ENCODE measurements at places on chromosomes 5 and 9.

- DNase-seq: no peak
Measured at GRCh38 chr5:39415201-39415600, 9.6 kb downstream of the DAB2 start.

- DNase-seq: no peak
Measured at GRCh38 chr9:77843076-77843870, 188.3 kb downstream of the GNAQ start.

GRCh38 chr9:18438951-18439350, 35.0 kb upstream of the ADAMTSL1 start:
- no peak for DNase-seq

GRCh38 chr9:36597412-36598178, 24.9 kb downstream of the MELK start:
- no peak for DNase-seq

DNA sequence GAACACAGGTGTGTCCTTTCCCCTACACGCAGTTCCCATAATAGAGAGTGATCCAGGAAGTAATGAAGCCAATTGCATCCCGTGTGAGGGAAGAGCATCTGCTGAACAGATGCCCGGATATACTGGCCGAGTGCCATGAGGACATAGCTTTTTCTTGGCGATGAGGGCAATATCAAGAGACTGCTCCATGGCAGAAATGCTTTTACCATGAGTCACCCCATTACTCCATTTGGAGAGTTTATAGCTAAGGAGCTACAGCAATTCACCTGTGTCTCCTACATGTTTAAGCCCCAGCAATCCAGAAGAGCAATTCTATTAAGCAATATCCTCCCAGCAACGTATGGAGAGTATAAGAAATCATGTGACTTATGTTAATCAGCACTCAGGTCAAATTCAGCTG, 222.0 kb upstream of the KLF4 start:
- DNase-seq: peak; percentile 26

DNA sequence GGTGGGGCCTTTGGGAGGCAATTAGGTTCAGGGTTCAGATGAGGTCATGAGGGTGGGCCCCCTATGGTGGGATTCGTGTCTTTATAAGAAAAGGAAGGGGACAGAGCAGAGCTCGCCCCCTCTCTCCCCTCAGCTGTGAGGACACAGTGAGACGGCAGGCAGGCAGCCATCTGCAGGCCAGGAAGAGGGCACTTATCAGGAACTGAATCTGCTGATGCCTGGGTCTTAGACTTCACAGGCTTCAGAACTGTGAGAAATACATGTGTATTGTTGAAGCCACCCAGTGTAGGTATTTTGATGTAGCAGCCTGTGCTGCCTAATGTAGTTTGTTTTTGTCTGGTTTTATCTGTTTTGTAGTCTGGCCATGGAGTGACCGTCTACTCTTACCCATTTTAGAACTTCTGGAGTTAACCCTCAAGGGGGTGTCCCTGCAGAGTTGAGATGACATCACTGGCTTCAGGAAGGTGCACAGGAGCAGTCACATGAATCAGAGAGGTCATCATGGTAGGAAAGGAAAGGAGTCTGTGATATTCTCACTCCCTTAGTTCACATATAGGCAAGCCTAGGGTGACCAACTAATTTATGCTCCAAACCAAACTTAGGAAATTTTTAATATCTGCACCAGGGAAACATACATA, 71.0 kb downstream of the LRRC70 start:
- no peak for DNase-seq

DNA sequence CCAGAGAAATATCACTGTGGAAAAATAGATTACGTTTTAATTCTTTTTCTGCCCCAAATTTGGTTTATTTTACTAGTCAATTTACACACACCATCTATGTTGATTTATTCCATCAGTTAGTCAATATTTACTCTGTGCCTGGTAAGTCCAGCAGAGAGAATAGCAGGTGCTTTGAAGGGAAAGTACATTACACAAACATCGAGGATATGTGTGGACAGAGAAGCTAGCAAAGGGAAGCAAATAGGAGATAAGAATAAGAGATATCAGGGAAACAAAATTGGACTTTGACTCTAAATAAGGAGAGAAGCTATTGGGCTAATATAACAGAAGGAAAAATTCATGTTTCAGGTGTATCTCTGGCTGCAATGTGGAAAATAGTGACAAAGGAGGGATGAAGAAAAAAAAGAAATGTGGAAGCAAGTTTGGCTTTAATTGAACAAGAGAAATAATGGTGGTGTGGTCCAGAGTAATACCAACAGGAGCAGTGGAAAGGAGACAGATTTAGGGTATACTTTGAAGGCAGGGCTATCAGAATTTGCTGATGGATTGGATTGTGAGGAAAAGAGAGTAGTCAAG, 587.7 kb upstream of the CDH6 start:
- no peak for DNase-seq

DNA sequence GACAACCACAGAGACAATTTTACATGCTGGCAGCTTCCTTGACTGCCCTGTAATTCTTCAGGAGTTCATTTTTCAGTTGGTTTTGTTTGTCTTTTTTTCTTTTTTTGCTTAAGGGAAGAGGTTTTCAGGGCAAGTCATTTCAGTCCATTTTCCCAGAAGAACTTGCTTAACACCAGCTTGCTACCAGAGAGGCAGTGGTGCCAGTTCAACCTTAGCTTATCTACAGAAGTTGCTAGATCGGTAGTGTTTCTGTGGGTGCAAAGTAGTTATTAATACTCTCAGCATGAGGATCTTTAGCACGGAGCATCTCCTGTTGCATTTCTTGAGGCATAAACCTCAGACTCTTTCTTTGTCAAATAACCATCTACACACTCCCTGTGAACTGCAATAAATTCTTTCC, 1.1 kb downstream of the SPEF2 start:
- no peak for DNase-seq

GRCh38 chr5:35899800-35900199, 38.6 kb downstream of the CAPSL start:
- DNase-seq: no peak

GRCh38 chr5:17665836-17666235, 31.6 kb downstream of the TAF11L14 start:
- DNase-seq: no peak

DNA sequence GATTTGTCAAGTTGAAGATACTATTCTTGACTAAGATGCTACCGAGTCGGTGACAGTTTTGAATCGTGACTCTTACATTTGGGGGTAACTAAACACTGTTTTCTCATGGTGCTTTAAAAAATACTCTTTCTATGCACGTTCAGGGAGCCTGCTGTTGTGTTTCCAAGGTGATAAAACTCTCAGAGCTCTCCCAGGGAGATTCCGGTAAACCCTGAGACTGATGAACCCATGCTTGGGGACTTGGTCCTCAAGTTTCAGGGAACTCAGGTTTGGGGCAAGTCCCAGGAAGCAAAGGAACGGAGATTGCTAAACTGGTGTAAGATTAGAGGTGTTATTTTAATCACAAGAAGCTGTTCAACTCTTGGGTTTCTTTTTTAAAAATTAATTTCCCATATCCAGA, 1.4 kb downstream of the GDA start:
- DNase-seq: no peak

DNA sequence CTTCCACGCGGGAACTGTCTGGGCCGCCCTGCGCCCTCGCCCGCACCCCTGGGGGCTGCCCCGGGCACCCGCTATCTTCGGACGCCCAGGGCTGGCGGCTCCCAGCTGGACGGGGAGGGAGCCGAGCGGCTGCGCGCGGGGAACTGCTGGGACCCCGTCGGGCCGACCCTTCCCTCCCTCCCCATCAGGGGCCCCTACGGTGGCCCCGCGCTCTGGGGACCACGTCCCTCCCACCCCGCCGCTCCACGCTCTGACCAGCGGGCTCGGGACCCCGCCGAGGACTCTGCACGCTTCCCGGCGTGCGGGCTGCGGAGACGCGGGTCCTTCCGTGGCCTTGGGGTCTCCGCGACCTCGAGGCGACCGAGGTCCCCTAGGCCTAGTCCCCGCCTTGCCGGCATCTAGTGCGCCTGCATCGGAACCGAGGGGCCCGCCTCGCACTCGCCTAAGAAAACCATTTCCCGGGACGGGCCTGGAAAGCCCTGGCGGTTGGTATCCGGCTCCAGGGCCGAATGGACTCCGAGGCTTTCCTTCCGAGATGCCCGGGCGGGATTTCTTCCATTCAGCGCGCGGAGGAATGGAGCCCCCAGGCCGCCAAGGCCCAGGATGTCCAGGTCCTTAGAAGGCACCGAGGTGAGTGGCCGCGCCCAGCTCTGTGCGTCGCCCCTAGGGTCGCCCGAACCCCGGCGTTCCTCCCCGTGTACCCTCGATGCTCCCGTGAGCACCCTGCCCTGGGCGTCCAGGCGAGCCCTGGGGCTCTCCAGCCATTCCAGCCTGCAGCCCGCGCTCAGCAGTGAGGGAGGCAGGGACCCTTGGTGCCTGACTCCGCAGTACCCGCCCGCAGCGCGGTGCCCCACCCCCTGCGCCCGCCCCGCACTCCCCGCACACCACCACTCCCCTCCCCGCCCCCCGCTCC, 705 bp upstream of the SLC6A3 start:
- DNase-seq: no peak

DNA sequence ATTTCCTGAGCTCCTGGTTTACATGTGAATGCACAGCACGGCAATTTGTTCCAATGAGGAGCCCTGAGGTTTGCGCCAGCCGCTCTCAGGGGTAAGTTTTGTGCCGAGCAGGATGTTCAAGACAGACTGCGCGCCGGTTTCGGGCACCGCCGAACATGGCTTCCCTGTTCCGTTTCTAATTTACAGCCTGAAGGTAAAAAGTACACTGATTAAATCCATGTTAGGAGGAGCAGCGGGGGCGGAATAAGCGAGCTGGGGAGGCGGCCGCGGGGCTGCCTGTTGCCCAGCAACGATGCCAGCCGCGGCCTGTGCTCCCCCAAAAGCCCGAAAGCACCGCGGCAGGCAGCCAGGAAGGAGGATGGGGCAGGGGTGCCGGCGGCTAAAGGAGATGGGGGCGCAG, 6.4 kb downstream of the SOWAHA start:
- no peak for DNase-seq

- no peak for DNase-seq
Measured at GRCh38 chr5:83802686-83803085, 82.0 kb upstream of the HAPLN1 start.

DNA sequence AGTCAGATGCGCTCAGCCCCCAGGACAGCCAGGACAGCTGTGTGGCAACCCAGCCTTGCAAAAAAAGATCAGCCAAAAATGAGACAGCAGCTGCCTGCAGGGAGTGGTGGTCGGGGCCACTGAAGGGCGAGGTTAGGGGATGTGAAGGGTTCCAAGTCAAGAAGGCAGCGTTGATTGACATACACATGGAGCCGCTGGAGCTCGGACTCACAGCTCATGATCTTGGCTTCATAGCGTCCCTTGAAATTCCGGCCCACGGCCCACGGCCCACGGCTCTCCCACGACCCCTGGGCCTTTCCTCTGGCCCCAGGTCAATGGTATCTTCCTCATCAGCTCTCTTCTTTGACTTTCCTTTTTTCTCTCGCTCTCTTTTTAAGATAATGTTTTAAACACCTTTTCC, 390.0 kb upstream of the IRX4 start:
- DNase-seq: no peak

- no peak for DNase-seq
Measured at GRCh38 chr9:107650995-107651394, 161.4 kb upstream of the KLF4 start.

DNA sequence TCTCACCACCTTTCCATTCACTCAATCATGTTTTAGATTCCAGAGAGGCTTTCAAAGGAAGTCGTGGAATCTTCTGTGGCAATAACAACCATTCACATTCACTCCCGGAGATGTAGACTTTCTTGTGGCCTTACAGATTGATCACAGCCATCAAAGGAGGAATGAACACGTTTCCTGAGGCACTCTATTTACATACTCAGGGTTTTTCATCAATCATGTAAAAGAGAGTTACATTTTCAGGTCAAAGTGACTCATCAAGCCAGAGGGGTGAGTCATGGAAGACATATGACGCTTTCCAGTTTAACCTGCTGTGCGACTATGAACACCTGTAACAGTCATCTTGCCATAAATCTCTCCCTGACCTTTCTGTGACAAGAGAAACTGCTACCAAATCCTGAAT, 39.3 kb upstream of the RAD23B start:
- DNase-seq: peak; percentile 50

GRCh38 chr5:60843386-60843935, 608 bp downstream of the ELOVL7 start:
- DNase-seq: no peak

DNA sequence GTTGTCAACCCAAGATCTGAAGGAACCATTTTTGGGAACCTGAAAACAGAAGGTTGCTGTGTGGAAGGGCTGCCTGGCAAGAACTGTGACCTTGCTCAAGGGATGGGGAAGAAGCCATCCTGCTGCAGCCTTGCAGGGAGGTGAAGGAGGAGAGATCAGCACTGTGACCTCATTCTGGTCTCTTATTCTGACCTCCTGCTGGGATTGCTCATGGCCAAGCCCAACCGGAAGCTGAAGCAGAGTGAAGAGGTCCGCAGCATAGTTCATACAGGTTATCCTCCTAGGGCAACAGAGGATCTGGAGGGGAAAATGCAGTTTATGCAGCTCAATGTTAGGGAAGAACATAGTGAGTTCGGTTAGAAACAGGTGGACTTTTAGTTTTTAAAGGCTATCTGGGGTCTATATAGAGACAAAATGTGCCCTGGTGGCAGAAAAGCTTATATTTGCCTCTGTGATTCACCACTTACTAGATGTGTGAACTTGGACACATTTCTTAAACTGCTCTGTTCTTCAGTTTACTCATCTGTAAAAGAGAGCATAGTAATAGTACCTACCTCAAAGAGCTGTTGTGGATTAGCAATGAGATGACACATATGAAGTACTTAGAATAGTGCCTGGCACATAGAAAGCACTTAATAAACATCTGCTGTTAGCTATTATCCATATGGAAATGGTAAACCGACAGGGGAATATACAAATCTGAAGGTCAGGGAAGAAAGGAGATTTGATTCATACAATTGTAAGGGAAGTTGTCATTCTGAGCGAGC, 57.9 kb upstream of the BNC2 start:
- DNase-seq: no peak

DNA sequence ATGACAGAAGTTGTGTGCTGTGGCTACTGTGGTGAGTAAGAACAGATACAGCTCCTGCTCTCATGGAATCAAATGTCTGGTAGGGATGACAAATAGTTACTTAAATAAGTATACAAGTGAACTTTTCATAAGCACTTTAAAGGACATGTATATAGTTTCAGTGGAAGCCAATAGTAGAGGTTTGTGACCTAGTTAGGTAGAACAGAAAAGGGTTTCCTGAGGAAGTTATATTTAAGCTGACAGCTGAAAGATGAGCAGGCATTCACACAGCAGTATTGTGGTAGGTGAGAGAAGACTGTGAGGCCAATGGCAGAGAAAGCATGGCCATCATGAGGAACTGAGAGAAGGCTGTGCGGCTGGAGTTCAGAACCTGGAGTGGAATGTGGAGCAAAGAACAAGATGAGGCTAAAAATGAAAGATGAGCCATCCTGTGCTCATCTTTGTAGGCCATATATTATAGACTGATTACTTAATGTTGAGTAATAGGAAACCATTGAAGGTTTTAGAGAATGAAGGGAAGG, 15.4 kb downstream of the FAM174A start:
- no peak for DNase-seq

All from breast epithelium (tissue), 4 donors.